ENCODE measurements at places on chromosomes 11 and 22. TPM values are rescaled to one million over a fixed set of nuclear protein-coding genes. Genes with fewer than 3 reads are reported as not detected.
A peak's percentile ranks its signal among the peaks of the same experiment; 100 is the strongest.

DNA sequence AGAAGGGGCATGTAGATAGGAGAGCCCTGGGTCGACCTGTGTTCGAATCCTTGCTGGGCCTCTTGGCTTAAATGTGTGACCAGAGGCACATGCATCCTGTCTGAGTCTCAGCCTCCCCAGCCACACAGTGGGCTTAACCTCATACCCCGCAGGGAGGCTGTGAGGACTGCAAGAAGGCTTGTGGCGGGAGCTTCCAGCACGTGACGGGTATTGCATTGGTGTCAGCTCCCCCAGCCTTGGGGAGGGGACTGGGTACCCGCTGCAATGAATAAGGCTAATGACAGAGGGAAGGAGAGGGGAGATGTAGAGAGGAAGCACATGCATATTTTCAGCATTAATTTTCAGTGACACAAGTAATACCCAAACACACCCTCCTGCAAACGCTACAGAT is 8.1 kb downstream of the RASD2 start:
- DNase-seq, result no peak

Gene IGLL1
- not detected for total RNA-seq

GRCh38 chr11:77547863-77548551 is 41.7 kb upstream of the AQP11 start:
- DNase-seq, result peak; percentile 26

DNA sequence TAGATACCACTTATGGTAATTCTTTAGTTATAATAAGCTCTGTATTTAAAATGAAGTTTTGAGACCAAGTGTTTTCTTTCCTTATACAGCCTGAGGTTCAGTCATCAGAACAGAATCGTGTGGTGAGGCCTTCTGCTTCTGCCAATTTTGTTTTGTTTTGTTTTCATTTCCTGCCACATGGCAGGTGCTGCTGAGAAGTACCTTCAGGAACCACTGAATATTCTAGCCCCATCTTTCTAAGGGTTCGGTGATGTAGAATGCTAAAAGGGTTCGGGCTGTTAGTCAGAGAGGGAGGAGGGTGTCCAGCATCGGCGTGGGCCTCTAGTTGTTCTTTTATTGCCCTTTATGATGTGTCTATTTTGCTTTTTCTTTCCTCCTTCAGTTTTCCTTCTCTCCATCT is 25.8 kb downstream of the TNRC6B start:
- no peak for DNase-seq

Gene HORMAD2
- total RNA-seq, result not detected

DNA sequence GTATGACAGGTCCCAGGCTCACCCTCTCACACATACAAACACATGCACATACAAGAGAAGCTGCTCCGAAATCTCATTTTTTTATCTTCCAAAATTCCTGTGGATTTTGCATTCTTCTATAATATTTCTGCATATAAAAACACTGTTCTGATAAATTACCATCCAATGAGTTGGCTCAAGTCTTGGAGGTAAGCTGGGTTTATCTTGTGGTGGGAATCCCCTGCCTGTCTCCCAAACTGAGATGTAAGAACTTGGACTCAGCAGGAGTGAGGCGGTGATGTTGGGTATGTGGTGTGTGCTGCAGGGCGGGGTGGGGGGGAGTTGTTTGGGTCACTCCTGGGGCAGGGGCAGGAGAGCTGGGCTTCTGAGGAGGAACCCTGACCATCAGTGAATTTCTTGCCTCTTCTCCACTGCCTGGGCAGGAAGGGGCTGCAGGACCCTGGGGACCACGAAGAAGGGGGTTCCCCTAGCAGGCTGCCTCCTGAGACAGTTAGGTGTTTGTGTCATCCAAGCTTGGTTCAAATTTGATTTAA is 6.8 kb upstream of the P2RY6 start:
- DNase-seq, result no peak

Gene MS4A2
- total RNA-seq, result 0.40 TPM

GRCh38 chr11:2157294-2158040 is 3.5 kb downstream of the INS start:
- DNase-seq, result no peak

DNA sequence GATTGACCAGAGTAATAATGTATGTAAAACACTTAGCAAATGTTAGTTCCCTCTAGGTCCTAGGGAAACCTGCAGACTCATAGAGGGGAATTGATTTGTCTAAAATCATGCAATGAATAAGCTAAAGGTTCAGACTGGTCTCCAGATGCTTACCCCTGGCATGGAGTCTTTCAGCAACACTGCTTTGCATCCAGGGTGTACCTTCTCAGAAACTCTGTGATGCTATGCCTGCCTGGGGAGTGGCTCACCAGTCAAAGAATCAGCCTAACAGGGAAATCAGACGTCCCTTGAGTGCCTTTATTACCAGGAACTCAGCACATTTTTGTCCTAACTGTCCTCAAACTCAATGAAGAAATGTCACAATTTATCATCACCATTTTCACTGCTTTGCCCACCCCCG is 5.9 kb upstream of the UVRAG start:
- DNase-seq, result no peak

Gene SPCS2
- total RNA-seq, result 109 TPM

Gene UPK3A
- not detected for total RNA-seq

Gene OOSP1
- not detected for total RNA-seq

GRCh38 chr11:35116762-35117640 is 22.0 kb upstream of the CD44 start:
- DNase-seq, result no peak

DNA sequence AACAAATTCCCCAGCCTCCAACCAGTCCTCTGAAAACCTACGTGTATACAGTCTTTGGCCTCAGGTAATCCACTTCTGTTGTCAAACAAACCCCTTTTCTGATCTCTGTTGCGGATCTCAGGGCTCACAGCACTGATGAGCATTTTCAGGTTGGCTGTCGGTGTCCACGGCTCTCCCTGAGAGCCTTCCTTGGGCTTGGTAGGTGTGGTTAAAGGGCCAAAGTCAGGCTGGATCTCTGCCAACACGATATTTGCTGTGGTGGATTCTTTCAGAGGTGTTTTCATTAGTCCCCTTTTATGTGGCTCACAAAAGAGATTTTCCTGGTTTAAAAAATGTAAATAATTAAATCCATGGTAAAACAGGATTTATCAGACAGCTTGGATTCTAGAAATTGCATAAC is 2.9 kb downstream of the E2F8 start:
- DNase-seq, result peak; percentile 23

DNA sequence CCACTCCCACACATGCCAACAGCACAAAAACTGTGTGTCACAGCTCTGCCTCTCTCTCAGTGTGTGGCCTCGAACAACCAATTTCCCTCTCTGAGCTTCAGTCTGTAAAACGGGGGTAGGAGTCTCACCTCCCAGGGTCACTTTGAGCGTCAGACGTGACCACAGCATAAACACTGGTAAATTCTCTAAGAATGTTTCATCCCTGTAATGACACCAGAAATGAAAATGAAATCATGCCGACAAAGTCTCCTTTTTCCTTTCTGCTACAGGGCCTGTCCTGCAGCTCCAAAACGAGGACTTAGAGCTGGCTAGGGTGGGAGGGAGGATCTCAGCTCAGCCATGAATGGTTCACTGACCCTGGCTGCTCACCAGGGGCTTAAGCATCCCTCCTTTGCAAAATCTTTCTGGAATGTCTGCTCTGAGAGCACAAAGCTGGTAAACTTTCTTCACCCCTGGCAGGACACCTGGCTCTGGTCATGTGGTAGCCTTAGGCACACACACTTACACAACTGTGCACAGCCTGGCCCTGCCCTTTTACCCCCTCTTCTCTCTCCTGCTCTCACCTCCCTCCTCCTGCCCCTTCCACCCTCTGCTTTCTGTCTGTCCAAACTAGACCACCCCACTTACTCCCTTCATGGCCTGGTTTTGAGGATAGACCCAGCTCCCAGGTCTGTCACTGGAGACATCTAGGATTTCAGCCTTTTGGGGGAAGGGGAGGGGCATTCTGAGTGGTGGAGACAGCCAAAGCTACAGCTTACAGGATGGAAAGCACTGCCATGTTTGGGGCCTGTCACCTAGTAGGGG is 12.3 kb upstream of the TSKU start:
- no peak for DNase-seq

GRCh38 chr11:93740031-93740729 is 1.1 kb downstream of the TAF1D start:
- no peak for DNase-seq

- DNase-seq, result no peak
These were observed 32.6 kb downstream of the MAPK1 start for GRCh38 chr22:21834869-21835268.

Gene CCDC81
- total RNA-seq, result 0.26 TPM

Gene KDELR3
- total RNA-seq, result 10.7 TPM

- no peak for DNase-seq
These were observed 627.8 kb downstream of the TBC1D22A start for GRCh38 chr22:47390026-47390970.

Gene TENM4
- 5.2 TPM for total RNA-seq

DNA sequence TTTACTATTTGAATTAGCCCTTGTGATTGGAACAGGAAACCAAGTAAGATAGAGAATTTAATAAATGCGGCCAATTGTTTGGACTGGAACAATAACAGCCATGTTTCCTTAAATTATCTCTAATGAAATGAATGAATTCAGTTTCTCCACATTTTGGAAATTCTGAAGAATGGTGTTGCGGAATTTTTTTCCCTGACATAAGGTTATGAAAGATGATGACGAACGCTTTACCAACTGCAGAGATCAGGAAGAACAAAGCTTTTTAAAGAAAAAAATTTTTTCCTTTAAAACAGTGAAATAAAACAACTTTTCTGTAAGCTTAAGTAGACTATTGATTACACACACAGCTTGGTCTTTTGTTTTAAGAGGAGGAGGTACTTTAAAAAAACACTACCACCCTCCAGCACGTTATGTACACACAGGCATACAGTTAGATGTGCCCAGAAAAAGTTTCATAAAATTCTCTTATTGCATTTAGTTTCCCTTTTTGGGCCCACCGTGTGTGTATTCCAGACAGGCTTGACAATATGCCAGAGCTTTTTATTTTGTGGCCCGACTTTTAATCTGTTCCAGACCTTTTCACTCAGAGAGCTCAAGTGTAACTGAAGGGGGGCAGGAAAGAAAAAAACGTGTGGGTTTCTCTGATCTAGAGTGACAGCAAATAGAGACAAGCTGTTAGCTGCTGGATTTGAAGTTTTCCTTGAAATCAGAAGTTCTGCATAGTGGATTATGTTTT is 77.3 kb downstream of the YAP1 start:
- no peak for DNase-seq

- DNase-seq, result no peak
These were observed 41.3 kb downstream of the NARS2 start for GRCh38 chr11:78533399-78533798.

Gene C11orf87
- 0.35 TPM for total RNA-seq

Gene P2RX6
- total RNA-seq, result 0.48 TPM

DNA sequence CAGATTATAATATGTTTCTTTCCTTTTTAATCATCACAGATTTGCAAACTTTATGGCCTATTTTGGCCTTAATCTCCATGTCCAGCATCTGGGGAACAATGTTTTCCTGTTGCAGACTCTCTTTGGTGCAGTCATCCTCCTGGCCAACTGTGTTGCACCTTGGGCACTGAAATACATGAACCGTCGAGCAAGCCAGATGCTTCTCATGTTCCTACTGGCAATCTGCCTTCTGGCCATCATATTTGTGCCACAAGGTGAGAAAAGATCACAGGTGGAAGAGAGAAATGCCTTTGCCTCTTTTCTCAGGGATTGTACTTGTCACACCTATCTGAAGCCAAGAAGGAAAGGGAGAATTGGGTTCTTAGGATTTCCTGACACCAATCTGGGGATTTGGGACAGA is 36.9 kb downstream of the SLC22A9 start:
- no peak for DNase-seq

- DNase-seq, result peak; percentile 35
These were observed 42.8 kb downstream of the PACS1 start for GRCh38 chr11:66112601-66113499.

DNA sequence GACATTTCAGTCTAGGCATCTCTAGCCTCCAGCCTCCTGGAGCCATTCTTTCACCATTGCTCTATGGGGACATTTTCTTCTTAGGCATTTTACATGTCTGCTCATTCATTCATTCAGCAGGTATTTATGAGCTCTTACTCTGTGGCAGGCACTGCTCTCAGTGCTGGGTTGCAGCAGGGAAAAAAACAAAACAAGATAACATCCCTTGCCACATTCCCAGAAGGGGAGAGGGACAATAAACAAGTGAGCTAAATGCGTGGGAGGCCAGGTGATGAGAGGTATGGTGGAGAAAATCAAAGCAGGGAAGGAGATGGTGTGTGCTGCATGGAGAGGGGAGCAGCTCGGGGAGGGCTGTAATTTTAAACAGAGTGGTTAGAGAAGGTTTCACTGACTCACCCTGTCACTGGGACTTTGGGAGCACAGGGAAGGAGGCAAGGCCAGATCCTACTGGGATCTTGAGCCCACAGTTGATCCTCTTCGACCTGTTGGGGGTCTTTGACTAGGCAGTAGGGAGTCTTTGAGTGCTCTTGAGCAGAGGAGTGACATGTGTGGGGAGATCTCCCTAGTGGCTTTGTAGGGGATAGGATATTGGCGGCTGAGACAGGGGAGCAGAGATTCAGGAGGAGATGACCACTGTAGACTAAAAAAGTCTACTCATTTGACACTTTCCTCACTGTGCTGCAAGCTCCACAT is 17.0 kb downstream of the MICAL2 start:
- no peak for DNase-seq

DNA sequence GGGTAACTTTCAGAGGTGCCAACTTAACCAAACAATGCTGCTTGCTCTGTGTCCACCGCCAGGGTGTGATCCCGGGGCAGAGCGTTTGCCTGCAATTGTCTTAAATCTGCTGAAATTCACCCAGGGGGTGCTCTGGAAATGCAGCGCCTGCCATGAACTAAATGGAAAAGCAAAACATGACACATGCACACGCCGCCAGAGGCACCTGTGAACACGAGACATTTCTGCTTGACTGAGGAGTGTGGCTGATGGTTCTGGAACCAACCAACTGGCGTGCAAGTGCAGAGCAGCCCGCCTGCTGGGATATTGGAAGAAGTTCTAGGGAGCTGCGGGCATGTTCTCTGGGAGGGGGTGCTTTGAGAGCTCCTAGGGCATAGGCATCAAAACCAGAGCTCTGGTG is 30.4 kb downstream of the DSCAML1 start:
- no peak for DNase-seq

GRCh38 chr11:134388590-134388989 is 23.5 kb downstream of the B3GAT1 start:
- no peak for DNase-seq

- no peak for DNase-seq
These were observed 88.8 kb upstream of the GALNT18 start for GRCh38 chr11:11710556-11710955.

Gene CHRM1
- 0.31 TPM for total RNA-seq

DNA sequence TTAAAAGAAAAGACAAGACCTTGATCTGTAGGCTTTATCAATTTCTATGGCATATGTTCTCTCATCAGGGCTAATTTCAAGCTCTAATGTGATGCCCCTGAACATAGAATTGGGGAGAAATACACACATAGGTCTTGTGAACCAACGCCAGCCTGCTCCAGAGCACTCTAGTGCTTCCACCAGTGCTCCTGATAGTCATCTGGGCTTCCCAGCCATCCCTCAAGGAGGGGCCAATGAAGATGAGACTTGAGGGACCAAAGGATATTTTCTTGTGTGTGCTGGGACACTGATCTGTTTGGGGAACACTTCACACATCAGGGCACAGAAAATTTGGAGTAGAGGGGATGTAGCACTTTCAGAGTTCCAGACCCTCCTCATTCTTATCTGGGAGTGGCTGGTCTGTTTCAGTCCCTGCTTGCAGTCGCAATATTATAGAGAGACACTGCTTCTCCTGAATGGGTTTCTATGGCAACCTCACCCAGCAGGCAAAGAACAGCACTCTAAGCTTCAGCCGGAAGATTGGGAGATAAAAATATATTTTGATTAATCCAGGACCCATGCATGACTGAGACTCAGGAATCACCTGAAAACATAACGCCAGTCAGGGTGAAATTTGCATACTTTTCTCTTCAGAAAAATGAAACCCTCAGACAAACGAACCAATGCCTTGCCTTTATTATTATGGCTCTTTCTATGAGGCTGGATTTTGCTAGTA is 28.4 kb upstream of the SCN3B start:
- no peak for DNase-seq

Gene MYOD1
- total RNA-seq, result not detected

Measured in heart left ventricle (tissue), 16 donors.